Activated B cell treated with CpG ODN at 0.5 μM for 24 hours (primary cell): ENCODE measurements at places on chromosomes 11 and 22. TPM values are rescaled to one million over a fixed set of nuclear protein-coding genes. Genes with fewer than 3 reads are reported as not detected.

C22orf15 gene
- total RNA-seq: 0.31 and 0.37 TPM in 2 replicates

CSF2RB gene
- 141 and 152 TPM in 2 replicates for total RNA-seq

OR52N4 gene
- total RNA-seq: 1.1 and 2.2 TPM in 2 replicates

ART5 gene
- not detected in 2 replicates for total RNA-seq

GRCh38 chr11:66715346-66716085 lies 13.5 kb downstream of the SPTBN2 start:
- H3K4me1 ChIP-seq: no peaks in the 10 kb centered on the region
- peaks cover 17% of the 10 kb centered on the region for H3K27me3 ChIP-seq
- H3K27ac ChIP-seq: no peak overlapping the region
- no peak for DNase-seq
- no peaks in the 10 kb centered on the region for H3K36me3 ChIP-seq

DNA sequence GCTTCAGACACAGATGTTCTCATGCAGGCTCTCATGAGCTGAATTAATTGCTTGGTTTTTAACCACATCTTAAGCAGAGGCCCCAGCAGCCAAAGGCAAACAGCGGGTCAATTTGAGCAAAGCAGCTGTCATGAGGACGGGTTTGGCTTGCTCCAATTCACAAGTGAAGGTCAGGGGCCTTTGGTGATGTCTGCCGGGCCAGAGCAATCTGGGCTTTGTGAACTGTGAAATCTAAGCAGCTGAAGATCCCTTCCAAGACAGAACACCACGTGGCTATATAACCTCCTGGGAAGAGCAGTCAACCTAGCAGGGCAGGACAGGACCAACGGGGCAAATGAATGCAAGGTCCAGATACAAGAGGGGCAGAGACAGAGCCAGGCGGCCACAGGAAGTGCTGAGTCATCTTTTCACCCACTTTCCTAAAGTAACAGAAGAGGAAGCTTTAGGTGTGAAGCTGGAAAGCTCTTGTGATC lies 187.3 kb upstream of the B3GAT1 start:
- H3K27ac ChIP-seq: no peak overlapping the region
- no peak for DNase-seq
- H3K4me3 ChIP-seq: no peak overlapping the region
- peaks cover 11% of the 10 kb centered on the region for H3K27me3 ChIP-seq
- H3K4me1 ChIP-seq: no peaks in the 10 kb centered on the region

- H3K4me1 ChIP-seq: no peaks in the 10 kb centered on the region
- H3K36me3 ChIP-seq: no peaks in the 10 kb centered on the region
- peaks cover 26% of the 10 kb centered on the region for H3K27me3 ChIP-seq
Measured at GRCh38 chr11:66987158-66987620, 12.1 kb downstream of the C11orf86 start.

DNA sequence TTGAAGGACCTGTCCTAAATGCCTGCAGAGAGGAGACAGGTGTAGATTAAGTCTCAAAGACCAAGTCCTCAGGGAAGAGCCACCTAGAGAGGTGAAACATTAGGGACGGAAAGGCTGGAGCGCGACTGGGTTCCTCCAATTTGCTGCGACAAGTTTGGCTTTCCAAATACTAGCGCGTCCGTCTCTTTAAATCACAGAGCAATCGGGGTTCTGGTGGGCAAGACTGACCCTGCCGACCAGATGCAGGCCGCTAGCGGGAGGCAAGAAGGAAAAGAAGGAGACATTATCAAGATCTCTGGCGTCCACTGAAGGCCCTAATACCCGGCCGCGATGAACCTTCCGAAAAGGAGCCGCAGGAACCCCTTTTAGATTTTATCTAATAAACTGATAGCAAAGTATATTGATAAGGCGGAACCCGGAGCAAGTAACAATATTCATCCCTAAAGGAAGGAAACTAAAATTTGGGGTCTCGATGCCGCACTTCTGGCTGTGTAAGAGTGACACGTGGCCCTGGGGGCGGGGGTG lies 128.2 kb upstream of the C11orf58 start:
- H3K4me3 ChIP-seq: no peak overlapping the region
- H3K27ac ChIP-seq: no peak overlapping the region
- peaks cover 34% of the 10 kb centered on the region for H3K4me1 ChIP-seq
- H3K36me3 ChIP-seq: no peaks in the 10 kb centered on the region
- DNase-seq: no peak

- H3K27me3 ChIP-seq: peaks cover 9% of the 10 kb centered on the region
- H3K4me1 ChIP-seq: no peaks in the 10 kb centered on the region
- H3K27ac ChIP-seq: no peak overlapping the region
- DNase-seq: no peak
- H3K36me3 ChIP-seq: no peaks in the 10 kb centered on the region
- no peak overlapping the region for H3K4me3 ChIP-seq
Measured at GRCh38 chr11:20621679-20622078, 22.3 kb downstream of the SLC6A5 start.

- no peaks in the 10 kb centered on the region for H3K36me3 ChIP-seq
- no peak overlapping the region for H3K27ac ChIP-seq
- H3K4me1 ChIP-seq: no peaks in the 10 kb centered on the region
- no peak for DNase-seq
Measured at GRCh38 chr11:129117595-129118350, 74.4 kb downstream of the ARHGAP32 start.

- no peak overlapping the region for H3K4me3 ChIP-seq
- DNase-seq: no peak
- H3K27me3 ChIP-seq: peaks cover 20% of the 10 kb centered on the region
- H3K4me1 ChIP-seq: peaks cover 16% of the 10 kb centered on the region
- no peaks in the 10 kb centered on the region for H3K36me3 ChIP-seq
Measured at GRCh38 chr11:13209379-13209778, 68.2 kb upstream of the BMAL1 start.

DNA sequence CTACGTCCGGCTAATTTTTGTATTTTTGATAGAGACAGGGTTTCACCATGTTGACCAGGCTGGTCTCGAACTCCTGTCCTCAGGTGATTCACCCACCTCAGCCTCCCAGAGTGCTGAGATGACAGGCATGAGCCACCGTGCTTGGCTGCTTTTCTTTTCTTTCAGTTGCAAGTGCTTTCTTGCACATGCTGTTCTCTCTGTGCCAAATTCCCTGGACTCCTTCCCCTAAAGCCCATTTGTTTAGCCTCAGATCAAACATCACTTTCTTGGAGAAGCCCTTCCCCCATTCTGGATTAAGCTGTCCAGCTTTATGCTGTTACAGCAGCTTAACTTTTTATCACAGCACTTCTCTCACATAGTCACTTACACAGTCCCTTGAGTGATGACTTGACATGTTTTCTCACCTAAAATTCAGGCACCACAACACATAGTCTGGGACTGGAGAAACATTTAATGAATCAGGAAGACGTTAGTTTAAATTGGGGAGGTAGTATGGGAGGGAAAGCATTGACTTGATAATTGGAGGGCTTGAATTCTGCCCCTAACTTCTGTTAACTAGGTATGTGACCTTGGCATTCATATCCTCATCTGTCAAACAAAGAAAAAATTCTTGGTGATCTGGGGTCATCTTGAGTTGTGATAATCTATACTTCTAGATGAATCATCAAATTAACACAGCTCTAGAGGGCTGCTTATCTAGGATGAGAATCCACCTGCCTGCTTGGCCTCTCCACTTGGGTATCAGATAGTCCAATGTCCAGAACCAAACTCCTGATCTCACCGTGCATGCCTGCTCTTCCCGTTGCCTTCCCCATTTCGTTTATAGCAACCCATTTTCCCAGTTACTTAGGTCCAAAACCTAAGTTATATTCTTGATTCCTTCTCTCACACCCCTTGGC lies 18.4 kb downstream of the ACO2 start:
- H3K4me1 ChIP-seq: peaks cover 64% of the 10 kb centered on the region
- DNase-seq: no peak
- H3K4me3 ChIP-seq: no peak overlapping the region
- H3K36me3 ChIP-seq: peaks cover 27% of the 10 kb centered on the region

GRCh38 chr11:89608234-89608966 lies 101.7 kb upstream of the TRIM77 start:
- DNase-seq: no peak
- no peak overlapping the region for H3K4me3 ChIP-seq
- H3K36me3 ChIP-seq: no peaks in the 10 kb centered on the region
- H3K27ac ChIP-seq: no peak overlapping the region

DNA sequence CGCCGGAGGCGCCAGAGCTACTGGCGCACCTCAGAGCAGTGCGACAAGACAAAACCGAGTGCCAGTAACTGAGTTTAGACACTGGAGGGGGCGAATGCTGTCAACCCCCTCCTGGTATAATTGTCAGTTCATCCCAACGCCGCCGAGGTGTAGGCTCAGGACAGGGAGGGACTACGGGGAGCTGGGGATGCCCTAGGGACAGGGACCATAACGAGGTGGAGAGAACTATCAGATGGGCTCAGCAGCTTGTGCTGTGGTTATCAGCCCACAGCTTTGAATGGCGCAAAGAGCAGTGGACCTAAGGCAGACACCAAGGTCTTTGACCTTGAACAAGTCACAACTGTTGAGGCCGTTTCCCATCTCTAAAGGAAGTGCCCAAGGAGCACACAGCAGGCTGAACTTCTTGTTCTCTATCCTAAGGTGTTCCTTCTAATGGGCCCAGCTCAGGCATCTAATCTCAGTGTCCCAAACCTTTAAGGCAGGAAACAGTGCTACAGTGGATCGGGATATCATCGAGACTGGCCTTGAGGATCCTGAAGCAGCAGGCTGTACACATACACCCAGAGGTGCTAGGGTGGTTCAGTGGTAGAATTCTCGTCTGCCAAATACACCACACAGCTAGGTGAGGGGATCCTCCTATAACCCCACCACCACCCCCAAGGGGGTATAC lies 958 bp upstream of the TUT1 start:
- peaks cover 54% of the 10 kb centered on the region for H3K4me1 ChIP-seq
- H3K27ac ChIP-seq: peak overlapping the region; percentile 98
- peak overlapping the region; percentile 97 for H3K4me3 ChIP-seq
- peaks cover 72% of the 10 kb centered on the region for H3K36me3 ChIP-seq
- no peaks in the 10 kb centered on the region for H3K27me3 ChIP-seq

- no peak overlapping the region for H3K27ac ChIP-seq
- H3K27me3 ChIP-seq: peaks cover 9% of the 10 kb centered on the region
- no peaks in the 10 kb centered on the region for H3K4me1 ChIP-seq
- DNase-seq: no peak
- no peak overlapping the region for H3K4me3 ChIP-seq
Measured at GRCh38 chr11:113632981-113633380, 73.1 kb downstream of the TMPRSS5 start.

GRCh38 chr11:2781408-2782274 lies 81.8 kb upstream of the KCNQ1OT1 start:
- H3K4me3 ChIP-seq: no peak overlapping the region
- no peak overlapping the region for H3K27ac ChIP-seq
- peaks cover 24% of the 10 kb centered on the region for H3K36me3 ChIP-seq

GRCh38 chr22:48076008-48076407 lies 1313.6 kb downstream of the TBC1D22A start:
- no peaks in the 10 kb centered on the region for H3K27me3 ChIP-seq
- H3K4me1 ChIP-seq: peaks cover 32% of the 10 kb centered on the region
- no peak overlapping the region for H3K4me3 ChIP-seq
- H3K27ac ChIP-seq: no peak overlapping the region
- no peak for DNase-seq

- peaks cover 9% of the 10 kb centered on the region for H3K4me1 ChIP-seq
- DNase-seq: no peak
- H3K27ac ChIP-seq: no peak overlapping the region
- H3K27me3 ChIP-seq: no peaks in the 10 kb centered on the region
- H3K36me3 ChIP-seq: no peaks in the 10 kb centered on the region
Measured at GRCh38 chr22:17264321-17265052, 45.3 kb upstream of the ADA2 start.

DNA sequence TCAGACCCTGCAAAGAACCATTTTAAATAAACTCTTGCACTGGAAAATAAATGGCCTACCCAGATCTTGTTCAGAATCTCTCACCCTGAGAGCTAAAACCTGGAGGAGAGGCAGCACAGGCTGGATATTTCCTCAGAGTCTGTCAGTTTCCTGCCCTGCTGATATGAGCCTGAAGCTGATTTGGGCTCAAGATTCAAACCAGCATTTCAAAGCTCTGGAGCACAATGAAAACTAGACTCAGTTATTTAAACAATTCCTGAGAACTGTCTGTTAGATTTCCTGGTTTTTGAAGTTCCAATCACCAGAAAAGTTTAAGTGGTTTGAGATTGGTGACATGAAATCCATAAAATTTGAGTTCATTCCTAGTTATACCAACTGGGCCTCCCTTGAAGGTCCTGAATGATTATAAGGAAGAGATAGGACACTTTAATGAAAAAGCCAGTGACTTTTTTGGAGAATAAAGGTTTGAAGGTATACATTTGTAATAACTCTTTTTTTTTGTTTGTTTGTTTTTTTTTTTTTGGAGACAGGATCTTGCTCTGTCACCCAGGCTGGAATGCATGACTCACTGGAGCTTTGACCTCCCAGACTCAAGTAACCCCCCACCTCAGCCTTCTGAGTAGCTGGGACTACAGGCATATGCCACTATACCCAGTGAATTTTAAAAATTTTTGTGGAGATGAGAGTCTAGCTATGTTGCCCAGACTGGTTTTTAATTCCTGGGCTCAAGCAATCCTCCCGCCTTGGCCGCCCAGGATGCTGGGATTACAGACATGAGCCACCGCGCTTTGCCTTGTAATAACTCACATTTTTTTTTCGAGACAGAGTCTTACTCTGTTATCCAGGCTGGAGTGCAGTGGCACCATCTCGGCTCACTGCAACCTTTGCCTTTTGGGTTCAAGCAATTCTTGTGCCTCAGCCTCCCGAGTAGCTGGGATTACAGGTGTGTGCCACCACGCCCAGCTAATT lies 8.0 kb upstream of the ESAM start:
- H3K36me3 ChIP-seq: peaks cover 56% of the 10 kb centered on the region
- H3K27ac ChIP-seq: no peak overlapping the region
- H3K4me1 ChIP-seq: peaks cover under 1% of the 10 kb centered on the region
- no peak for DNase-seq
- H3K27me3 ChIP-seq: no peaks in the 10 kb centered on the region

DNA sequence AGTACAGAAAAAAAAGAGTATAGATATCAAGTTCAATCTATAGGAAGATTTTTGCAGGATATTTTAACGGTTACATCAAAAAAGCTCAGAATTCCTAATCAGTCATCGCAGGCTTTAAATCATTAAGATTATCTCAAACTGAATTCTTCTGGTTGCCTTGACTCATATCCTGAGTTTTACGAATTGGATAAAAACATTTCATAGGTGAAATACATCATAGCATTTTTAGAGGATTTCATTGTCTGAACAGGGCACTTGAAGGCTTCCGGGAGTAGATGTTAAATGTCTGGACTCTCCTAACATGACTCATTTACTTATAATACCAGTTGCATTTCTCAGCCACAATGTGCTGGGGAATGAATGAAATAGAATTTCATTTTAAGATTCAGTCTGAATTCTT lies 2216.6 kb upstream of the RAG2 start:
- H3K4me3 ChIP-seq: no peak overlapping the region
- no peak for DNase-seq

DNA sequence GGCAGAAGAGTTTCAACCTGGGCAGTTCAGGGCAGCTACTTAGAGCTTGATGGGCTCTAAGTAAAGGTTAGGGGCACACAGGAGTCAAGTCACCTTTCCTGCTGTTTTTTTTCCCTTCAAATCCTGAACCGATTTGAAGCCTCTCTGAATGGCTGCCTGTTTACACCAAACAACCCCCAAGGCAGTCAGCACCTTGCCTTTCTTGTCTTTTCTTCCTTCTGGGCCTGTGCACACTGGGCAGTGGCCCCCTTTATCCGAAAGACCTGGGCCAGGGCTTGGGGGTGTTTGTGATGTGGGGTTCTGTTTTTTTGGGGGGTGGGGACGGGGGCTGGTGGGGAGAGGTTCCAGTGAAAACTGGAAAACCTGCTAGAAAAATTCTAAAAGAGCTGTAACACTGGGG lies 4.3 kb downstream of the RSPH14 start:
- H3K27ac ChIP-seq: peak overlapping the region; percentile 94
- H3K4me3 ChIP-seq: peak overlapping the region; percentile 68
- peaks cover 57% of the 10 kb centered on the region for H3K4me1 ChIP-seq
- H3K27me3 ChIP-seq: no peaks in the 10 kb centered on the region
- no peaks in the 10 kb centered on the region for H3K36me3 ChIP-seq
- no peak for DNase-seq
